ENCODE measurements at places on chromosomes 4 and X. TPM values are rescaled to one million over a fixed set of nuclear protein-coding genes. Genes with fewer than 3 reads are reported as not detected.

Gene CBLL2
- total RNA-seq, result not detected

Gene CCNB3
- total RNA-seq, result 0.09 TPM

Gene MMRN1
- 0.37 TPM for total RNA-seq

Gene MAGEC3
- total RNA-seq, result not detected

Gene SPANXA2
- not detected for total RNA-seq

Gene ADH7
- total RNA-seq, result not detected

DNA sequence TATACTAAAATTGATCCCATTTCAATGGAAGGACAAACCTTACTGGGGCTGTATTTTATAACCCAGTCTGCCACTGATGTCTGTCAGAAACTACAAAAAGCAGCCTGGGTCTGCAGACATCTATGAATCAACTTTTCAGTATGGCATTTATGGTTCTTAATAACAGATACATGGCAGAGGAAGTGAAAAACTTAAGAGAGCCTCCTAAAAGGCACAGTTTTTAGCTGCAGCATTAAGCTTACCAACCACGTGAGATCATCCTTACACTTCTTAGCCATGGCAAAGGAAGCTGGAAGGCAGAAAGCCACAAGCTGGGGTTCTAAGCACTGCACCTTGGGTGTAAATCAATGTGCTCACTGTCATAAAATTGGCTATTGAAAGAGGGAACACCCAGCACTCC, 16.6 kb upstream of the UGT2B17 start:
- H3K27ac ChIP-seq, result no peak overlapping the region
- no peak for DNase-seq
- no peak overlapping the region for H3K4me3 ChIP-seq

DNA sequence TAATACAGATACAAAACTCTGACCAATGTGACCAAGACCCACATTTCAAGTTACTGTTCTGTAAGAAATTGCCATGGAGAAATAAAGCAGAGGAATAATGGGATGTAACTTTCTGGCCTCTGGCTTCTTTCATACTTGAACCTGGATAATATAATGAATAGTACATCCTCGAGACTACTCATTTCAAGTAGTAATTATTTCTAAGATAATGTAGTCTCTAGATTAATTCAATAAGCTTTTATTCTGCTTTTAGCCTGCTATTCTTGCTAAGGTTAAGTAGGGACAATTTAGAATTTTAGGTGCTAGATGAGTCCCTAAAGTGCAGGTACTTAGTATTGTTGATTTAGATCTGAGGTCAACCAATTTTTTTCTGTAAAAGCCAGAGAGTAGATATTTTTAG, 178.7 kb upstream of the IL15 start:
- no peak overlapping the region for H3K4me3 ChIP-seq
- H3K27ac ChIP-seq, result no peak overlapping the region
- H3K27me3 ChIP-seq, result no peaks in the 10 kb centered on the region
- no peaks in the 10 kb centered on the region for H3K4me1 ChIP-seq

GRCh38 chr4:103948244-103949018, 228.6 kb upstream of the TACR3 start:
- DNase-seq, result no peak
- no peaks in the 10 kb centered on the region for H3K4me1 ChIP-seq
- H3K36me3 ChIP-seq, result no peaks in the 10 kb centered on the region

- H3K36me3 ChIP-seq, result peaks cover 5% of the 10 kb centered on the region
- H3K27ac ChIP-seq, result no peak overlapping the region
- H3K4me3 ChIP-seq, result no peak overlapping the region
- H3K27me3 ChIP-seq, result no peaks in the 10 kb centered on the region
Measured at GRCh38 chrX:78506248-78506647, 152.9 kb downstream of the RTL3 start.

DNA sequence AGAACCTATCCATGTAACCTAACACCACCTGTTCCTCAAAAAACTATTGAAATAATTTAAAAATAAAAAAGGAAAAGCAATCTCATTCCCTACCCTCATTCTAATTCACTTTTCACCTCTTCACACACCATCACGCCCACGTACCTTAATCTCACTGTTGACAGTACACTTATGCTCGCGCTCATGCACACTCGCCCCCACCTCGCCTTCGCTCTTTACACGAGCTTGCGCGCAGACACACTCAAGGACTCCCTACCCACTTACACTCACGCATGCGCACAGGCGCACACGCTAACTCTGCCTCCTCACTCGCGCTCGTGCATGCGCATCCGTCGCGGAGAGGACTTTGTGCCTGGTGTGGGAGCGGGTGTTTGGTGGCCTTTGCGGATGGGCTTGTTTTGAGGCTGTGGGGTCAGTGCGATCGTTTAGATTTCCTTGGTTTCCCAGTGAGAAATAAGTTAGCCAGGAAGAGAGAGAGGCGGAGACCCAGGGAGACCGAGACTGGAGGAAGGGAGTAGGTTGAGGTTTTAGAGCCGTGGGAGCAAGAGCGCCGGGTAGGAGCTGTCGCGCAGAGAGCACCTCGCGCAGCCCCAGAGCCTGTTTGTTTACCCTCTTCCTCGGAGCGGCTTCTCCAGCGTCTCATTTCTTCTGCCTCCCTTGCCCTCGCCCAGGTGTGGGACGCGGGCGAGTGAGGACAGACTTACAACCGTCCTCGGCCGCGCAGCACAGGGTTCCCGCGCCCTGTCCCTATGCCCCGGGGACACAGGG, 8.1 kb upstream of the GSX2 start:
- H3K4me1 ChIP-seq, result peaks cover 34% of the 10 kb centered on the region
- H3K27me3 ChIP-seq, result peaks cover 100% of the 10 kb centered on the region
- peak overlapping the region; percentile 52 for H3K4me3 ChIP-seq
- no peaks in the 10 kb centered on the region for H3K36me3 ChIP-seq
- peak; percentile 64 for DNase-seq

GRCh38 chr4:150394046-150394445, 187.9 kb upstream of the MAB21L2 start:
- no peaks in the 10 kb centered on the region for H3K4me1 ChIP-seq
- no peak overlapping the region for H3K27ac ChIP-seq
- H3K4me3 ChIP-seq, result no peak overlapping the region
- no peak for DNase-seq
- peaks cover 4% of the 10 kb centered on the region for H3K36me3 ChIP-seq
- H3K27me3 ChIP-seq, result no peaks in the 10 kb centered on the region

- DNase-seq, result no peak
- H3K27ac ChIP-seq, result no peak overlapping the region
- no peaks in the 10 kb centered on the region for H3K4me1 ChIP-seq
- peak overlapping the region; percentile 33 for H3K4me3 ChIP-seq
Measured at GRCh38 chr4:13522282-13523104, 21.8 kb downstream of the NKX3-2 start.
